ENCODE measurements at places on chromosomes 3 and 15.

- no peak for DNase-seq
Observed at GRCh38 chr3:20074226-20075063, 34.2 kb downstream of the KAT2B start.

DNA sequence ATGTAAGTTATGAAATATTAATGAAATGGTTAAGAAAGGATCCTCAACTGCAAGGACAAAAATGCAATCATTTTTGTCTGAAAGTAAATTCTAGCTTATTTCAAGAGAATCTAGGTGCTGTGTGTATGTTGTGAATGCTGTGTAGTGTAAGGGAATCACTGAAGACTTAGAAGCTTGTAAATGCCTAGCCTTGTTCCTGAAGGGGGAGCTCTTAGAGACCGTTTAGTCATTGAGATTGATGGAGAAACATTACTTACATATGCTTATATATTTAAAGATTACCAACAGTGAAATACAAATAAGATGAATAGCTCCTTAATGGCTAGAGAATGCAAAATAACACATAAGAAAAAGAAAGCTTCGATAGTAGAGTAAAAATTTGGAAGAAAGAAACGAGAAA, 67.9 kb downstream of the CNTN4 start:
- no peak for DNase-seq

DNA sequence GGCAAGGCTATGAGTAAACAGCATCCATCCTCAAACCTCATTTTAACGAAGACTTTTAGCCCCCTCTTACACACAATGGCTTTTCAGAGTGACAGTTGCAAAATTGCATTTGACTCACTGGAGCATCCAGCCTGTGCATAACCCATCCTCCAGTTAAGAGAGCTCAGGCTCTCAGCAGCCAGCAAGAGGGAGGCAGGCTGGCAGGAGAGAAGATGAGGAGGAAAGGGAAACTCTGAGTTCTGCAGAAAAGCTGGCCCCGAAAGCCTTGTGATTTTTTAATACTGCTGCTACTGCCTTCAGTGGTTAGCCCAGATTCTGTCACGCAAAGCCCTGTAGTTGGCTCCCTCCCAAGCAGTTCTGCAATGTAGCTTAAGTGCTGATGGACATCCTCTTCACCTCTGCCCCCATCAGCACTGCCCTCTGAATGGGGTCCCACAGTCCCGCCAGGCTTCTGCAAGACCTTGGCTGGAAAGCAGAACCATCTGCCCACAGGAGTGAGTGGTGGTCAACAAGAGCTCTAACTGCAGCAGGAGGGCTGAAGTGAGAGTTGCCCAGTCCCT, 371.3 kb downstream of the EPHB1 start:
- DNase-seq, result no peak

DNA sequence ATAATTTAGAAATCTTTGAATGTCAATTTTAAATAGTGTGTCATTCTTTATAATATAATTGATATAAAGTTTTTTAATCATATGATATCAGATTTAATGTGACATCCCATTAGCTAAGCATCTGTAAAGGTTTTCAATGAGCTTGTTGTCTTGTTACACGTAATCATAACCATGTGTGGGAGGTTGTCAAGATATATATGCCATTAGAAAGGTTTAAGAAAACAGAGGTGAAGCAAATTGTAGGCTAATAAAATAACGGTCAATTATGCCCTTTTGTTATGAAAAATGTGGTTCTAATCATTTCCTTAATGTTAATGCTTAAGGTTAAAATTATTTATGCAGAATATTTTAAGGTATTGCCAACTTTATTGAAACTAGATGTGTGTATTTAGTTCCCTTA, 56.3 kb downstream of the RSRC1 start:
- no peak for DNase-seq

DNA sequence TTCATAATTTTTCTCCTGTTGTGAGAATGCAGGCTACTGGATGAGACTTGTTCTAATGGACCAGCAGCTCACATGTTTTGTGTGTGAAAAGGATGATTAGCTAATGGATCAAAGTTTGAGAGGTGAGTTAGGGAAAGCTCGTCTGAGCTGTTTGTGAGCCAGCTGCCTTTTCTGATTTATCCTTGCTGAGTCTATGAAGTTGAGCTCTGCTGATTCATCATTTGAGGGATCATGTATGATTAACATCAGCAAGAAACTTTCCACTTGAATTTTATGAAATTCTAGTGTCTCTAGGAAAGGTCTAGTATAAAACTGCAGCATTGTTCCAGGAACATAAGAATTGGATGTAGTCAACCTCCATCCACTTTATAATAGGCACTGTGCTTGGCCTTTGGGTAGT, 698.7 kb downstream of the NTRK3 start:
- no peak for DNase-seq

DNA sequence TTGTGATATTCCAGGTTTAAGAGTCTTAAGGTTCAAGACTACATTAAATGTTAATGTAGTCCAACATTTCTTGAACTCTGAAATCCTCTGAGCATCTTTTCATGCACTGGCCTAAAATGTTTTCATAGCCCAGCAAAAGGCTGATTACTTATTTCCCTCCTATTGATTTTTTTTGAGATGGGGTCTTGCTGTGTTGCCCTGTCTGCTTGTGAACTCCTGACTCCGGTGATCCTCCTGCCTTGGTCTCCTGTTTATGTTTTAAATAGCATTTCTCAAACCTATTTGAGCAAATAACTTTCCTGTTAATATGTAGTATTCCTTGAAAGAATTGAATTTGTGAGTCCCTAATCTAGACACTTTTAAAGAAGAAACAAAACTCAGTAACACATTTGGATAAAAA, 133.5 kb downstream of the IGF1R start:
- no peak for DNase-seq

DNA sequence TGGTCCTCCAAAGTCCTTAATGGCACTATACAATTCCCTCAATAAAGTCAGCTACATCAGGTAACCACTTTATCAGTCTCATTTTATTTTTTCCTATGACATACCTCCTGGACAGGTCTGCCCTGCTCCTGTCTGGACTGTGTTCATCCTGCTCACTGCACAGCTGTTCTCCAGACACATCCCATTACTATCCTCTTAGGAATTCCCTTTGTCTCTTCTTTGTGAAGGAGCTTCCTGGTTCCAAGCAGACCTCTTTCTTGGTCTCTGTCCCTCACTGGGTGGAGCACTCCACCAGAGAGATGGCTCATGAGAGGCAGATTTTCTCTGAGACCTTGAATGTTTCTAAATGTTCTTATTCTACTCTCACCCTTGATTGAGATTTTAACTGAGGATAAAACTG, 60.1 kb downstream of the KY start:
- DNase-seq, result no peak

DNA sequence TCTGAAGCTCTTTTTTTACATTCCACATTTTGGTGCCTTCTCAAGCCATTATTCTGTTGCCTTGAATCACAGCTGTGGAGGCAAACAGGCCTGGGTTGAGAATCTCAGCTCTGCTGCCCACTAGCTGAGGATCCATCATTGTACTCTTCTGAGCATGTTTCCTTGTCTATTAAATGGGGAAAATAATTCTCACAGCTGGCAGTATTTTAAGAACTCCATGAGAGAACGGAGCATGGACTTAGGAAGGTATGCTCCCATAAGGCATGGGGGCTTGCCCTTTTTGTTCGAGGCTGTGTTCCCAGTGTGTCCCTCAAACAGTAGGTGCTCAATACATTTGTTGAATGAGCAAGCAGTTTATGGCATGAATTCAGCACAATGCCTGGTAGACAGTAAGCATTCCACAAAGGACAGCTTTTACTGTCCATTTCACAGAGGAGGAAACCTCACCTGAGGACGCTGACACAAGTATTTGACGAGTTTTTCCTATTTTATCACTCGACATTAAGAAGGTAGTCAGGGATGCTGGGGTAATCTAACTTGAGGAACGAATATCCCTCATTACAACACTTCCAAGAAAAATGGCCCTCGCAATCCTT, 2.1 kb upstream of the PTPRG start:
- no peak for DNase-seq

DNA sequence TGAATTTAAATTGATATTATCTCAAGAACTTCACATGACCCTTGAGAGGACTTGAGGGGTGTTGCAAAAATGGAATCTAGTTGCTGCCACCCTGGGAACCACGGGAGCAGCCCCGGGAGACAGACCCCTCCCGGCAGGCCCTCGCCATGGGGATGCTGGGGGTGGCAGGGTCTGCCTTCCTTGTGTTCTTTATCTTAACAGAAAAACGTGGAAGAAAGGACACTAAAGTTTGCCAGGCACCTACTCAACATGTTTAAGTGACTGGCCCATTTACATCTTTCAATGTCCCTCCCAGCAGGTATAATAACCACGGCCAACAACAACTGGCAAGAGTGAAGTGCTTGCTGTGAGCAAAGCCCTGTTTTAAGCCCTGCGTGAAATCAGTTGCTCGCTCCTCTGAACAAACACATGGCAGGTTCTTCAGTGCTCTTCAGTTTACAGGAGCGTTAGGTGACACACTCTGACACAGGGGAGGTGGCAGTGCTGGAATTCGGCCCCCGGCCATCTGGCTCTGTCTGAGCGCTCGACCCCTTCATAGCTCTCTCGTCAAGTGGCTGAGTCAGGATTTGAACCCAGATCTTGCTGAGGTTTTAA, 112.5 kb downstream of the ASB7 start:
- DNase-seq, result no peak

DNA sequence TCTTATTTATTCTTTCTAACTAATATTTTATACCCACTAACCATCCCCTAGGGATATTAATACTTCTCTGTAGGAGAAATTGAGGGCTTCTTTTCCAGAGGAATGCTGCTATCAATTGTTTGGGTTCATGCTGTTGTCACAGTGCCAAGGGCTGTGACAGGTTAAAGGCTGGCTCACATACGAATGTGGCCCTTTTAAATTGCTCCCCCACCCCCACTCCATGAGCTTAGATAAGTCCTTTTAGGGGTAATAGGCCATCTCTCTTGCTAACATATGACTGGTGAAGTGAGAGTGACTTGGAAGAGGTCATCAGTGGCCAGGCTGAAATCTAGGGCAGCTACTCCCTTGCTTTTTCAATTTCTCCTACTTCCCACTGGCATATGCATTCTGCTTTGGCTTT, 121.9 kb upstream of the DPH6 start:
- DNase-seq, result no peak

- no peak for DNase-seq
Observed at GRCh38 chr3:9121366-9122001, 128.0 kb downstream of the SRGAP3 start.

GRCh38 chr3:52606373-52607085, 70.1 kb downstream of the UQCC5 start:
- DNase-seq, result no peak

DNA sequence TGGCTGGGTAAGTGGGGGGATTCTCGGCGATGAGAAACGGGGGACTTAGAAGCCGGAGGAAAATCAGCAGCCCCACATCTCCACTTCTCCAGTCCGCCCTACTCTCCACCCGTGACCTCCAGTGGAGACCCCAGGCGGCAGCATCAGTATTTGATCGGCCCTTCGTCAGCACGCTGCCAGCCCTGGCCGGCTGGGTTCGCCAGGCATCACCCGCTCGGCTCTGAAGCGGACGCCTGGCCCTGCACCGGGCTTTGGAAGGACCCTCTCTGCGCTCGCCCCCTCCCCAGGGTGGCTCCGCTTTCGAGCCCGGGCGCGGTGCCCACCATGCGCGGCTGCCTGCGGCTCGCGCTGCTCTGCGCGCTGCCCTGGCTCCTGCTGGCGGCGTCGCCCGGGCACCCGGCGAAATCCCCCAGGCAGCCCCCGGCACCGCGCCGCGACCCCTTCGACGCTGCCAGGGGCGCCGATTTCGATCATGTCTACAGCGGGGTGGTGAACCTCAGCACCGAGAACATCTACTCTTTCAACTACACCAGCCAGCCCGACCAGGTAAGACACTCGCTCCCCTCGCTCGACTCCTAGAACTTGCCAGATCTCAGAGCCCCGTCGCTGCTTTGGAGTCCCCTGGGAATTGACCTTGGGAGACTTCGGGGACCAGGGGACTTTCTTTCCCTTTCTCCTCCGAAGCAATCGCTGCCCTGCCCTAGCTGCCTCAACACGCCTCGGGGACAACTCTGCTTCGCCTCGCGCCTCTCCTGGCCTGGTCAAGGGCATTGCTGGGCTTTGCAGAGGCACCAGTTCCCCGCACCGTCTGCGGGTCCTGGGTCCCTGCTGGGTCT, 561 bp downstream of the SIDT1 start:
- DNase-seq, result peak; percentile 68

GRCh38 chr3:186411994-186412393, 50.0 kb upstream of the DGKG start:
- DNase-seq, result peak; percentile 76

- DNase-seq, result no peak
Observed at GRCh38 chr15:70562906-70563305, 200.5 kb downstream of the UACA start.

DNA sequence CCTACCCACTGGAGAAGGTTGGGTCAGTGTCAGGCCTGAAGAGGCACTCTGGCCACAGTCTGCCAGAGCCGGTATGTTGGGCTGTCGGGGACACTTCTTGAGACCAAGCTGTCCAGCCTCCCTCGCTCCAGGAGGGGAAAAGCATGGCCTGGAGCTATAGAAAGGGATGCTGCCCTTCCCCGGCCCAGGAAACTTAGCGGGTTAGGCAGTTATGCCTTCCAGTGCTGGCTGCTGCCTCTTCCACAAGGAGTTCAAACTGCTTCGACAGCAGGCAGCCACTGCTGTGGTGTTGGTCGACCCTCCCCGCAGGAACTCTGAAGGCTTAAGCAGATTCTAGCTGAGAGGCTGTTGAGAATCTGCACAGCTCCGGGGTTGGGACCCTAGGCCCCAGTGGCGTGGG, 819.4 kb downstream of the DIPK2A start:
- no peak for DNase-seq

- peak; percentile 52 for DNase-seq
Observed at GRCh38 chr3:4290272-4290893, 12.8 kb upstream of the SETMAR start.

DNA sequence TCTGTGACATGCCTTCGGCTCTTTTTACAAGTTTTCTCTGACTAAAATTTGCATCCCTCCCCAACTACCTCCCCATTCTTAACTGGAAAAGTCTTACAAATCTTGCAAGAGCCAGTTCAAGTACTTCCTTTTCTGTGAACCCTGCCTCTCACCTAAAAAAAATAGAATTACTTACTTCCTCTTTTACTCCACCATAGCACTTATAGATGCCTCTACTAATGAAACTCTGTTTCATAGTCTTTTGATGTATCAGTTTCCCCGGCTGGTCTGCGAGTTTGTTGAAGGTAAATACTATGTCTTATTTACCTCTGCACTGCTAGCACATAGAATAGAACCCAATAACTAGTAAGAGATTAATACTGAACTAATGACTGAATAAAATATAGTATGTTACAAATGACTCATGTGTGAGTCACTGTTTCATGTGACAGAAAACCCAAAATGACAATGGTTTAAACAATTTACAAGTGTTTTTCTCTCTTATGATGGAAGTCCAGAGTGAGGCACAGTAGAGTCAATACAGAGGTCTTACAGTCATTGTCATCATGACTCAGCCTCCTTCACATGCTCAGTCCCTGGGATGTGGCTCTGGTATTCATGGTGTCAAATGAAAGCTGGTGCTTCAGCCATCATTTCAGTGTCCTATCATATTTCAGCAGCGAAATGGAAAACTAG, 393.5 kb downstream of the RSL24D1 start:
- DNase-seq, result no peak

- no peak for DNase-seq
Observed at GRCh38 chr3:157573780-157574378, 70.7 kb upstream of the VEPH1 start.

GRCh38 chr3:139611528-139611927, 66.2 kb downstream of the NMNAT3 start:
- no peak for DNase-seq

Measured in activated CD4-positive, alpha-beta T cell treated with anti-CD3 and anti-CD28 coated beads for 36 hours (primary cell).